ENCODE measurements at places on chromosomes 5 and 9.

DNA sequence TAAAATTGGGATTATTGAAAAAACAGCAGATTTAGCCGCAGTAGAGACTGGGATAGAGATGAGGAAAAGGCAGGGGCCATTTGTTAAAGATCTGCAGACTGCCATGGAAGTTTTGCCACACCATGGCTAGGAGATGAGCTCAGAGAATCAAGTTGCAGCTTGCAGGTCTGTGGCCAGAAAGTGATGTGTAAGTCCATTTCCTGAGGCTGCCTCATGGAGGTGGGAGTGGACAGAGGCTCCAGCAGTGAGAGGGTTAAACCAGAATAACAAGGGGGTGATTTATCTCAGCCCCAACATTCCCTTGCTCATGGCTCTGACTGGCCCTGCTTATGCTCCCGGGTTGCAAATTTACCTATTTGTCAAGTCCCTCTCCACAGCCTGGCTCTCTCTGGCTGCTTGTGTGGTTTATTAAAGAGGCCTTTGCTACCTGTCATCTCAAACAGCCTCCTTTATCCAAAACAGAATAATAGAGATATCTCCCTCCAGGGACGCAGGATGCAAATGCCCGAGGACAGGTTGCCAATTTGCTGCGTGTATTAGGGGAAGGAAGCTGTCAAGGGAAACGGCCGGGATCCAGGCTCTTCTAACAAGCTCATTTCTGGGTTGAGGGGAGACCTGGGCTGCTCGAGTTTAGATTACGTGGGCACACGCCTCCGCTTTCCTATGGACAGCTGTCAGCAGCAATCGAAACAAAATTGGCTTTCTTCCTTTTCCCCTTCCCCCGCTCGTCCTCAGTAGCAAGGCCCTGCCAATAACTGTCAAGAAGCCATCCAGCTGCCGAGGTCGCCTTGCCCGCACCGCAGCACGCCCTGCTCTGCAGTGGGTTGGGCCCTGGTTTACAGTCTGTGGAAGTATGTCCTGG lies 72.8 kb upstream of the PITX1 start:
- DNase-seq, result no peak

- DNase-seq, result no peak
Observed at GRCh38 chr5:174295702-174296436, 250.4 kb downstream of the NSG2 start.

DNA sequence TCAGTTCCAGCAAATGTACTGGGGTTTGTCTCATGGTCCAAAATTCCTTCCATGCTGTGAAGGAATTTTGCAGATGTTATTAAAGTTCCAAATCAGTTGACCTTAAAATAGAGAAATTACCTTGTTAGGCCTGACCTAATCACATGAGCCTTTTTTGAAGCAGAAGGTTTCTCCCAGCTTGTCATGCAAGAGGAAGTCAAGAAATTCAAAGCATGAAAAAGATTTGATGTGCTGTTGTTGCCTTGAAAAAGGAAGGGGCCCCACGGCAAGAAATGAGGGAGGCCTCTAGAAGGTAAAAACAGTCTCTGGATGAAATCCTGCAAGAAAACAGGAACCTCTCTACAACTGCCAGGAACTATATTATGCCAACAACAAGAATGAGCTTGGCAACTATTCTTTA lies 24.2 kb upstream of the HAPLN1 start:
- DNase-seq, result no peak

- DNase-seq, result no peak
Observed at GRCh38 chr9:31236344-31236743, 1148.1 kb upstream of the ACO1 start.

DNA sequence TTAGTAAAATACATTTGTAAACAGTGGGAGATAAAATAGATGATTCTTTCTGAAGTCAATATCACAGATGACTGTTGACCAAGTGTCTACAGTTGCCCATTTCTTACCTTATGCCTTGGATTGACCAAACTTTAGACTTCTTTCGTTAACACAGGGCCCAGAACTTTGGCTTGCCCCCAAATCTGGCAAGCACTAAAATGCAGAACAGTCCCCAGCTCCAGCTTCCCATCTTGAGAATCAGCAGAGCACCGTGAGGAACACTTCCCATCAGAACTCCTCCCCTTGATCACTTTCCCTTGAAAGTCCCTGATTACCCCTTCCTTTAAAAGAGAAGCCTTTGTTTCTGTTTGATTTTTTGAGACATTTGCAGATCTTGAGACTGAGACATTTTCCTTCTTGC lies 1039.9 kb downstream of the TLE1 start:
- no peak for DNase-seq

GRCh38 chr9:127751269-127752054 lies 16.4 kb upstream of the TOR2A start:
- no peak for DNase-seq

DNA sequence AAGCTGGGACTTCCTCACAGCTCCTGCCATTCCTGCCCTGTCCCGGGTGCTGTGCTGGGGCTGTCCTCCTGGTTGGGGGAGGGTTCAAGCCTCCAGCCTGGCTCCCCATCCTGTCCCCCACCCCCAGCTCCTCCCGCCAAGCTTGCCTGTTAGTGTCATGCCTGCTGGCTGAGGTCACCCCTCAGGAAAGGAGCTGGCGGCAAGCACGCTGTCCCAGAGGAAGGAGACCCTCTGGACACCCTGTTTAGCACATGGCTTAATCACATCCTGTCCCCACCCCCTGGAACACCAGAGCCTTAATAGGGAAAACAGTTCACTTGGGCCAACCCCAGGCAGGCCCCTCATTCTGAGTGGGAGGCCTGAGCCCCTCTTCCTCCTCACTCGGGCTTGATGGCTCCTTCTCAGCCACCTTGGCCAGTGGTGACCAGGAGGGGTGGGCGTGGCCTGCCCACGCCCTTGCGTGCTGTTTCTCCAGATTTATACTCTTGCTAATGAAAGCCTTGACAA lies 9.2 kb upstream of the PHYHD1 start:
- no peak for DNase-seq

- no peak for DNase-seq
Observed at GRCh38 chr9:135038331-135038730, 49.1 kb upstream of the OLFM1 start.

DNA sequence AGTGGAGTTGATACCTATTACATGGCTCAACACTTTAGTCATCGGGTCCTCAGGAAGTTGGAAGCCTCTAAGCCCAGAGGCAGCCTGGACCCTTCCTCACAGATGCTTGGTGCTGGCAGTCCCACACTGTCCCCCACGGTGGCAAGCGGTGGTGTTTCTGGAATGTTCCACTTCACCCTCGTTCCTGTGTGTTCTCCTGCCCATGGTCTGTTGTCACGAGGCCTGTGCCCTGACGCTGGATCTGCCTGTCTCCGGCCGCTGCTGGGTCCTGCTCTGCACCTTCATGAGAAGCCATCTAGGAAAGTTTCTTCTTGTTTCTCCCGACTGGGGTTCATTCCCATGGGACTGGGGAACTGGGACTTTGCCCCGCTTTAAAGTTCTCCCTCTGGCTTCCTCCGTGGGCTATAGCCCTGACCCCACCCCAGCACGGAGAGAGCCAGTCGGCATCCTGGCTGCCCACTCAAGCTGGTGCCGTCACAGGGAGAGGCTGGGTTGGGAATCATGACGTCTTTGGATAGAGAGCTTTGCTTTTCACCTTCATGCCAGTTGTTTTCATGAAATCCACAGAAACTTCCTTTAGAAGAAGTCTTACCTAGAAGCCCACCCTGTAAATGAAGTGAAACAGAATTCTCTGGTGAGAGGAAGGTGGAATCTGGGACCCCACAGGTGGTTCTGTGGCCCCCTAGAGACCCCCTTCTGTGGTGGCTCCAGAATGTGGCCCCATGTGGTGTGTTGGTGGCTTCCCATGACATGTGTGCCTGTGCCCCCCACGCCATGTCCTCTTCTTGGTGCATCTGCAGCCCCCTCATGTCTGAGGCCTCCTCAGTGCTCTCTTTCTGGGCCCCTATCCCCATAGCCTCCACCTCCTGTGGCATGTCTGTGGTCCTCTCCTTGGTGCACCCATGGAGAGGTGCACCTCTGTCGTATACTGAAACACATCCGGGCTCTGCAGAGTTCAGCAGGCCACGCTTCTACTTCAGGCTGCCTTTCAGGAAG lies 43.8 kb downstream of the TRIP13 start:
- no peak for DNase-seq

- no peak for DNase-seq
Observed at GRCh38 chr5:35263266-35263877, 33.1 kb upstream of the PRLR start.

GRCh38 chr9:74479711-74480110 lies 17.4 kb upstream of the RORB start:
- DNase-seq, result no peak

DNA sequence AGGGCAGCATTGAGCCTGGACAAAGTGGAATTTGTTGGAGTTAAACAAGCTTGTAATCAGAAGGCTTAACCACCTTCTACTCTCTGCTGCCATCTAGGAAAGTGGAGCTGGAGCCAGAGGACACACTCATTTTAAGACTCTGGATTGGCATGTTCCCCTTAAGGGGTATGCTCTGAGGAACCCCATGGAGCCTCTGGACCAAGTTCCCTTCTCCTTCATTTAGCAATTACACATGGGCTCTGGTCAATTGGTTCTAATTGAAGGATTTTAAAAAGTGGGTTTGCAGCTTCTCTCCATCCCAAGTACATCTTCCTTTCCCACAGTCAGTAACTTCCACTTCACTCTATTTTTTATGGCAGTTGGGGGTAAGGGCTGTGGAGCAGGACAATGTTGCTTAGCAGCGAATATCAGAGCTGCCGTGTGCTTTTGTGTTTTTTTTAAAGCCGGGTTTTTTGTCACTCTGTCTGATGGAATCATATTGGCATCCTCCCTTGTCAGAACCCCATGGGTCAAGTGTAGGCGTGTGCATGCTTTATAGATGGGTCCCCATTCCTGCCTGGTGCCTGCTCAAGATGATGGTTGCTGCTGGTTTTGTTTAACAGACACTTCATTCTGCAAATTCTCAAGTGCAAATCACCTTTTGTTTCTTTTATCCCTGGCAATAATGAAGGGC lies 330.7 kb upstream of the ADAMTSL1 start:
- DNase-seq, result no peak

DNA sequence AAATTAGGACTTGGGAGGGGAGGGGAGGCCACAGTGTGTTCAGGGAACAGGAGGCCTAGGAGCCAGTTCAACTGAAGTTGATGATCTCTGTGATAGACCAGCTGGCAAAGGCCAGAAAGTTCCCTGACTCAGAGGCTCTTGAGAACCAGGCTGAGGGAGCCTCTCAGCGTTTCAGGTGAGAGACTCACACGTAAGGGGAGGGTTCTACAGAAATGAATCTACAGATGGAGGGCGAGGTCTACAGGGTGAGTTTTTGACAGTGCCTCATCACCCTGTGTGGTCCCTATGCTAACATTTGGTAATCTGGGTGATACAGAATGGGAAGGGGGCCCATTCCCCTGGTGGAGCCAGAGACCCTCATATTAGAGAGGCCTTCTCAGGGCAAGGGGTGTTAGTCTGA lies 32.0 kb downstream of the ENHO start:
- DNase-seq, result no peak

DNA sequence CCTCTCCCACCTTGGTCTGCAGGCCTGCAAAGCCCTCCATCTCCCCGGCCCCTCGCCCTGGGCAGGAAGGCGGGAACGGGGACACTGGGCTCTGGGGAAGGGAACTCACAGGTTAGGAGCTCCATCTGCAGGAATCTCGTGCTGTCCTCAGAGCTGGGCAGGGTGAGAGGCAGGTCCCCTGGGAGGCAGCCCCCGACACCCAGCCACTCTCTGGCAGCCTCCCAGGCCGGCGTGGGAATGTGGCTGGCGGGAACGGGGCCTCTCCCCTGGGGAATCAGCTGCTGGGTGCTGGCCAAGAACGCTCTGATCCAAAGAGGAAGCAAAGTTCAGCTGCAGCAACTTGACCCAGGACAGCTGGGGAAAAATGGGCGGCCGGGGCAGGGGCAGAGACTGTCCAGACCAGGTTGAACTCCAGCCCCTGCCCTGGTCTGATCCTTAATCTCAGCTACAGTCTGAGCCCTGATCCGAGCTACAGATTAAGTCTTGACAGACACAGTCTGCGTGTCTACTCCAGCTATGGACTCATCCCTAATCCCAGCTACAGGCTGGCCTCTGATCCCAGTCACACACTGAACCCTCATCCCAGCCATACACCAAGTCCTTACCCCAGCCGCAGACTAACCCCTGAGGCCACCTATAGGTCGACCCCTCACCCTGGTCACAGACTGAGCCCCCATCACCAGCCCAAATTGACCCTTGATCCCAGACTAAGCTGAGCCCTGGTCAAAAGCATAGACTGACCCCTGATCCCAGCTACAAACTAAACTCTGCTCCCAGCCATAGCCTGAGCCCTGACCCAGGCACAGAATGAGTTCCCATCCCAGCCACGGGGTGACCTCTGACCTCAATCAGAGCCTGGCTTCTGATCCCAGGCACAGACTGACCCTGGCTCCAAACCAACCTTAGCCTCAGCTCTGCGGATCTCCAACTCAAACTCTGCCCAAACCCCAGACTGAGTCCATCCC lies 37.3 kb upstream of the EGFL7 start:
- DNase-seq, result no peak

DNA sequence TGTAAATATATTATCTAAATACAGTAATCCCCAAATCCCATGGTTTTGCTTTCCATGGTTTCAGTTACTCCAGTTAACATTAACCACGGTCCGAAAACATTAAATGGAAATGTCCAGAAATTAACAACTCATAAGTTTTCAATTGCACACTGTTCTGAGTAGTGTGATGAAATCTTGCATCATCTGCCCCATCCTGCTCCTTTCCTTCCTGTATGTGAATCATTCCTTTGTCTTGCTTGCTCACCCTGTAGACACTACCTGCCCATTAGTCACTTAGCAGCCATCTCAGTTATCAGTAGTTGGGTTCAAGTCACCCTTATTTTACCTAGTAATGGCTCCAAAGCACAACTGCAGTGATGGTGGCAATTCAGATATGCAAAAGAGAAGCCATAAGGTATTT lies 1568.5 kb upstream of the WWC1 start:
- no peak for DNase-seq

- no peak for DNase-seq
Observed at GRCh38 chr9:134742822-134743535, 101.4 kb downstream of the COL5A1 start.

GRCh38 chr5:138639326-138639725 lies 64.1 kb upstream of the HSPA9 start:
- DNase-seq, result no peak

DNA sequence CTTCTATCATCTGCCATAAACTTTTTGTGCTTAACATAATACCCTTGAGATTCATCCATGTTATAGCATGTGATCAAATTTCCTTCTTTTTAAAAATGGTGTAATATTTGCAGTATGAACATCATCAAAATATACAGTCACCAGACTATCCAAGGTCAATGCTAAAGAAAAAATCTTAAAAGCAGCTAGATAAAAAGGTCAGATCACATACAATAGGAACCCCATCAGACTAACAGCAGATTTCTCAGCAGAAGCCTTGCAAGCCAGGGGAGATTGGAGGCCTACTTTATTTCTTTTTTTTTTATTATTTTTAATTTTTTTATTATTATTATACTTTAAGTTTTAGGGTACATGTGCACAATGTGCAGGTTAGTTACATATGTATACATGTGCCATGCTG lies 37.2 kb downstream of the FAM170A start:
- no peak for DNase-seq

DNA sequence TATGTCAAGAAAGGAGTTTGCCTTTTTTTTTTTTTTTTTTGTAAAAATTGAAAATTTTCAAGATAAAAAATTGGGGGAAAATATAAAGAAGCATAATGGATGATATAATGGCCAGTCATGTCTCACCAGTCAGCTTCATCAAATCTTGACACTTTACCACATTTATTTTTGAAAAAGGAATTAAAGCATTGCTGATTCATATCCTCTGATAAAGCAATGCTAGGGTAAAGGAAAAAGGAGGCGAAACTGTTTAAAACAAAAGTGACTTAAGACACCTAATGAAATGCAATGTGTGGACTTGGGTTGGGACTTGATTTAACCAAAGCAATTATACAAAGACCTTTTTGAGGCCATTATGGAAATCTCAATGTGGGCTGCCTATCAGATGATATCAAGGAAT lies 208.5 kb downstream of the ARHGAP26 start:
- no peak for DNase-seq
